ENCODE measurements at places on chromosomes 6 and 20.
A peak's percentile ranks its signal among the peaks of the same experiment; 100 is the strongest.

DNA sequence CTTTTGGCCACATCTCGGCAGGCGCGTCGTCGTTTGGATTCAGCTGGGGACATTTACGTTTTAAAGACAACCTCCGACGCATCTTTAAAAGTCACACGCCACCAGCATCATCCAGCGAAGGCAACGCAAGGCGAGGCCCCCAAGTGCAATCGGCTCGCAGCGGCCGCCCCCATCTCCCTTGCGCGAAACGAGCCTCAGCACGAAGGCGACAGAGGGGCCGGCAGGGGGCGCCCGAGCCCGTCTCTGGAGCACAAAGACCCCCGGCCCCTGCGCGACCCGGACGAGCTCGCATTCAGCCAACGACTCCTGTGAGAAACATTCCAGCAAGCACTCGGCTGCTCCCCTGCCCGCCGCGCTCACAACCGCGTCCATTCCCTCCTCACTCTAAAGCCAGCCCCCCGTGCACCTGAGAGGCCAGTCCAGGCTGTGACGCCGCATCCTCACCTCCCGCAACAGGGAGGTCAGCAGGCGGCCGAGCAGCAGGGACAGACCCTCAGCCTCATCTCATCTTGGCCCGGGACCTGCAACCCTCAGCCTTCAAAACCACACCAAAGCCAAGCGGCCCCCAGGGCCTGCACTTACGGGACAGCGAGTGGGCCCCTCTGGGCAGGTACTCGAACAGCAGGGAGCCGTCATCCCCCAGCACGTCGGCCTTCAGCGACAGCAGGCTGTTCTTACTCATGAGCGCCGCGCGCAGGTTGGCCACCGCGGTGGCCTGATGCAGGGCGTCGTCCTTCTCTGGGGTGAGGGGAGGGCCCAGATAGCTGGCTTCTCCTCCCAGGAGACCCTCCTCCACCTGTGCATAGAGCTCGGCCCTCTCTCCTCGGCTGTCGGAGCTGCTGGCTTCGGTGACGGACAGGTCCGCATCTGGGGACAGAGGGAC lies 35.8 kb downstream of the SLC2A4RG start:
- DNase-seq, result peak; percentile 33

DNA sequence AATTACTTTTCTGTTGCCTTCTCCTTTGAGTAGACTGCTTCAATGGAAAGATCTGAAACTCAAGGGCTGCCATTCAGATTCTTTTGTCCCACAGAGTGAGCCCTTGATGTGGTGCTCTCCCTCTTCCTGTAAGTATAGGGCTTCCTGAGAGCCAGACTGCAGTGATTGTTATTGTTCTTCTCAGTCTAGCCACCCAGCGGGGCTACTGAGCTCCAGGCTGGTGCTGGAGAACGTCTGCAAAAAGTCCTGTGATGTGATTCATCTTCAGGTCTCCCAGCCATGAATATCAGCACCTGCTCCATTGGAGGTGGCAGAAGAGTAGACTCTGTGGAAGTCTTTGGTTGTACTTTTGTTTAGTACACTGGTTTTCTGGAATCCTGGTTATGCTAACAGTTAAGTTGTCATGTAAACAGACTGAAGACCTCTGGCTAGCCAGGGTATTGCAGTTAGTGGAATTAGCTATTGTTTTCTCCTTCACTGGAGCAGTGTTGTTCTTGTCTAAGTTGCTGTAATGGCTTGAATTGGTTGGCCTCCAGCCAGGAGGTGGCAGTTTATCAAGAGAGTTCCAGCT lies 240.9 kb downstream of the COL12A1 start:
- DNase-seq, result no peak

- no peak for DNase-seq
Measured at GRCh38 chr6:8865451-8865850, 430.1 kb upstream of the SLC35B3 start.

DNA sequence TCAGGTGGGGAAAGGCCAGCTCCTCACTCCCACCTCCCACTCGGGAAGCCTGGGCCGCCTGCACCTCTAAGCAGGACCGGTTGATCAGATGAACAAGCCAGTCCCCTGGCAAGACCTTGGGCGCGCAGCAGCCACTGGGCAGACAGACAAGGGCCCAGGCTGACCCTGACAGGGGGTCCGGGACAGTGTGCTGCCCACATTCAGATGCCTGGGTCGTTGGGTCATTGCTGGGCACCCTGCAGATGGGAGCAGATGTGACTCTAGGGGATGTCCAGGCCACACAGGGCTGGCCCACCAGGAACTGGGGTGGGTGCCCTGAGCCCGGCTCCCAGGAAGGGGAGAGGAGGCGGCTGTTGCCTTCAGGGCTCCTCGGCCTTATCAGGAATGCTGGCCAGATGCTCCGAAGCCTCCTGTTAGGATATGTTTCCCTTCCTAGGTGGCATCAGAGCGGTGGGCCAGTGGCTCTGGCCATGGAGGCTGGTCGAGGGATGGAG lies 17.3 kb upstream of the FRMD1 start:
- DNase-seq, result no peak

DNA sequence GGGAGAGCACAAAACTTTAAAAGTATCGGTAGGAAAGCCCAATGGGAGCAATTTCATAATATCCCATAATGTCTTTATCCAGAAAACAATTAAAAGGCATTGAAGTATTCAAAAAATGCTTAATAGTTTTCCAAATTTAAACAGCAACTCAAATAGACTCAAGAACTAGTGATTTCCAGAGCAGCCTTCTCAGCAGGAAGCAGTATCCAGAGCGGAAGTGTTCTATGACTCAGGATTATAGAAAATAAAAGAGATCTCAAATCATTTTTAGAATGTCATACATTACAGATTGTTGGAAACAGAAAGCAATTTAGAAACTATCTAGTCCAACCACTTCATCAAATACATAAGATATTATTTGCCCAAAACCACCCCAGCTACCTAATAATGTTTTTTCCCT lies 79.3 kb downstream of the COL12A1 start:
- no peak for DNase-seq

DNA sequence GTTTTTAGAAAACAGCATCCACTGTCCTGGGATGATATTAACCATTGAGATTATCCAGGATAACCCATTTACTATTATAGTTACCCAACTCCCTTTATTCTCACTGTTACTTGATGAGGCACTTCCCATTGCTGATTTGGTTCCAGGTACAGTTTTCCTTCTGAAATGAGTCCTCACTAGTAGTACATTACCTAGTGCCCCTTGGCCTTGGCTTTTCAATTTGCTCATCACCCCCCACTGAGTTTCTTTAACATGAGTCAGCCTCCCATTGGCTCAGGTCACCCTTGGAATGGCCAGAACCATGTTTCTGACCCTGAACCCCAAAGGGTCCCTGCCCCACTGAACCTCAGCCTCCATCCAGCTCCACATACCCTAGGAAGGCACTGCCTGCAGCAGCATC lies 28.4 kb downstream of the MDGA1 start:
- no peak for DNase-seq

DNA sequence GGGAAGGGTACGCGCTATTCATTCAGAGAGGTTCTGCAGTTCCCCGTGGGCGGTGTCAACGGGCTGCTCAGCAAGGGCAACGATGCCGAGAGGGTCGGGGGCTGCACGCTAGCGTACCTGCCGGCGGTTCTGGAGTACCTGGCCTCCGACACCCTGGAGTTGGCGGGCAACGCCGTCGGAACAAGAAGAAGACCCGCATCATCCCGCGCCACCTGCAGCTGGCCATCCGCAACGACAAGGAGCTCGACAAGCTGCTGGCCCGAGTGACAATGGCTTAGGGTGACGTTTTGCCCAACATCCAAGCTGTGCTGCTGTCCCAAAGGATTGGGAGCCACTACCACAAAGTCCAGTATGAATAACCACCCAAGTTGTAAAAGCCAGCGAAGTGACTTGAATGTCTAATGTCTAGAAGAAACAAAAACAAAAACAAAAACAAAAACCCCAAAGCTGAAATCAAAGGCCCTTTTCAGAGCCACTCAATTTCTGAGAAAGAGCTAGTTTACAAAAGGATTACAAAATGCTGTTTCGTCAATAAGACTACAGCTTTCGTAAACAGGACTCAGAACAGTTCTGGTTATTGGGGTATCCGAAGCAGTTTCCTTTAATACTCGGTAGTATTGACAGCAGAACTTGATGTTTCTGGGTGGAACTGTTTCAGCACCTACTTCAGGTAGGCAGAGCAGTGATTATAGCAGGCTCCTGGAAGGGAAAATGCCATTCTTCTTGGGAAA lies 21.9 kb upstream of the SLC17A4 start:
- no peak for DNase-seq

DNA sequence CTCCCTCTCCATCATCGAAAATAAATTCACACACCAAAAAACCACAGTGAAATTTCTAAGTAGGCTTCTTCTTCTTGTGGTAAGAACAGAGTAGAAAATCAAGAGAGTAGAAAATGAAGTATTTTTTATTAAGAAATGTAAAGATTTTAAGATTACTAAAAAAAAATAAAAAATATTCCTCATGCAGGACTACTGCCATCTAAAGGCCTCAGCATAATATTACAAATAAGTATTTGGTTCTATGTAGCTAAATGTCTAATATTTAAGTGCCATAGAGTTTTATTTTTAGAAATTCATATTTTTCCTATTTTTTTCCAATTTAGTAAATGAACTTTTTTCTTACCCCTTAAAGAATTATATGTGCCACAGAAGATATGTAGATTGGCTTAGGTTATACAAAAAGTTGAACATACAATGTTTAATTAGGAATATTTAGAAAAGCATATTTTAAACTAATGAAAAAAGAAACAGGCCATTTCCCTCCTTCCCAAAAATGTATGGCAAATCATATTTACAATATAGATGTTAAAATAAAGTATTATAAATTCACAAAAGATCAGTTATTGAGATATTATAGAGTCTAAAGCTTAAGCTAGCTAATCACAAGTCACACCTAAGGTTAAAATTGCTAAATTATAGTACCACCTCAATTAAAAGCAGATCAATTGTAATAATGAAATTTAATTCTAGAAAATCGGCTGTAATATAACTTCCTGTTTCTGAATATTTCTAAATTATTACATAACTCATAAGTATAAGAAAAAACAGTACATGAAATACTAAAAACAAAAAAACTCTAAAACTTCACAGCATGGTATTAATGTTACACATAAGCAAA lies 3.5 kb upstream of the NT5DC1 start:
- DNase-seq, result peak; percentile 9

GRCh38 chr6:101832371-101832770 lies 438.9 kb downstream of the GRIK2 start:
- DNase-seq, result no peak

DNA sequence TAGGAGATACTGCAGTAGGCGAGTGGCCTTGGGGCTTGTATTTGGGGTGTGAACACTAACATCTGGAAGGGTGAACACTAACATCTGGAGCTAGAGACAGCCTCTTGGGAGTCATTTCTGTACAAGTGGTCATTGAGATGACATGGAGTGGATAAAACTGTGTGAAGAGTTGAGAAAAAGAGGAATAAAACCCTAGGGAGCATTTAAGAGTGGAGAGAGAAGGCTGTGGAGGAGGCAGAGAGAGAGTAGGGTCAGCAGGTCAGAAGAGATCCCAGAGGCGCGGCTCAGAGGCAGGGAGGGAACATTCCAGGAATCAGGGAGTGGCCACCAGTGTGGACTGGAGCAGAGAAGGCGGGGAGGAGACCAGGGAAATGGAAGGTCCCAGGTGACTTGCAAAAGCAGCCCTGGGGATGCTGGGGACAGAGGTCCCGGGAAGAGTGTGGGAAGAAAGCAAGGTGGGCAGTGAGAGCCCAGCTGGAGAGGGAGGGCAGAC lies 202.0 kb upstream of the RNF24 start:
- DNase-seq, result no peak

DNA sequence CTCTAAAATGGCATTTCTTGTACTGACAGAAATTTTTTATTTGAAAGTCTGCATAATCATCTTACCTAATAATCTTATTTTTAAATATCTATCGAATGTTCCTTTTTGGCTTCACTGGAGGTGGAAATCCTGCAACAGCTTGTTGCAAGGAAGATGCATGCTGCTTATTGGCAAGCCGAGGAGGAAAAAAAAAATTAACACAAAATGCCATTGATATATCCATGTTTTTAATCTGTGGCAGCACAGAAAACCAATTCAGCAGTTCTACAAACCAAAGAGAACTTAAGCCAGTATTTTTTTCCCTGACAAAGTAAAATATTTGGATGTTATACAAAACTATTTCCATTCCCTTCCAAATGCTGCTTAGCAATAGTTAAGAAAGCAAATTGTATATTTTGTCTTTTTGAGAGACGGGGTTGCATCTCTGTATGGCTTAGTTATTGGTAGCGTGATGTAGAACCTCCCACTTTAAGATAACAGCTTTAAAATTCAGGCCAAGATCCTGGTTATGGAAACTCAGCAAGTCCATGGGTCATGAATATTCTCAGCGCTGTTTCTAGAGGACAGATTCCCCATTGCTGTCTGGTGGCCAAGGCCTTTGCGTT lies 231.4 kb downstream of the TMEM242 start:
- no peak for DNase-seq

- no peak for DNase-seq
Measured at GRCh38 chr20:45419188-45420091, 3.5 kb downstream of the PIGT start.

- DNase-seq, result no peak
Measured at GRCh38 chr6:159594750-159595117, 98.3 kb downstream of the SOD2 start.

DNA sequence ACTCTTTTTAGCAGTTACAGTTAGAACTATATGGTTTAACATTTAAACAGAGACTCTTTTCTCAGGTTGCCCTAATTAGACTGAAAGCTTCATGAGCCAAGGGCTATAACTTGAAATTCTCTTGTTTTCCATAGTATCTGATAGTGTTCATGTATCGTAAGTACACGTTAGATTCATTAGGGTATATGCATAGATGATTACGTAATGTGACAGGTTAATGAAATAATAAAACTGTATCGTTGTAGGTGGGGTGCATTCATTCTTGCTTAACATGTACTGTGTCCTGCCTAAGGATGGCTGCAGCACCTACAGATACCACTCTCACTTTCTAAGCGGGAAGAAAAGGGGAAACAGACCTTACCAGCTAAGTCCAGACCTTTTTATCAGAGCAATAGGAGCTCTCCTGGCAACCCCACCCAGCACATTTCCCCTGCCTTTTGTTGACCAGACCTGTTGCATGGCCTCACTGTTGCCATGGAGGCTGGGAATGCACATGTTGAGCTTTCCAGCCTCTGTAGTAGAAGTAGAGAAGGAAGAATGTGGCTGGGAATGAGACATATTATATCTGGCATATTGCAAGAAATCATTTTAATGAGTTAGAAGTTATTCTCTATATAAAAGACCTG lies 83.0 kb downstream of the MAP3K4 start:
- no peak for DNase-seq

GRCh38 chr6:53246924-53247323 lies 98.3 kb upstream of the GCM1 start:
- DNase-seq, result no peak

DNA sequence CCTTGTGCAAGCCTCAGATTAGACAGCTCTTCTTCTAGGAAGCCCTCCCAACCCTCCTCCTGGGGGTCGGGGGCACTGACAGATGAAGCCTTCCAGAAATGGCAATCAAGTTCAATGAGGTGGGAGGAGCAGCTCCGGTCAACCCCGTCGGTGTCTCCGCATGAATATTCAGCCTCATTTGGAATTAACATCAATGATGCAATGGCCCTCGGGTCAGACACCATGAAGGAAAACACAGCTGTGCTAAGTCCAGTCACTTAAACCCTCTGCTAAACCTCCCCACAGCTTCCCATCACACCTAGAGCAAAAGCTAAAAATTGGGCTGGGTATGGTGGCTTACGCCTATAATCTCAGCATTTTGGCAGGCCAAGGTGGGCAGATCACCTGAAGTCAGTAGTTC lies 36.5 kb downstream of the ZNF217 start:
- no peak for DNase-seq

GRCh38 chr6:29861521-29862255 lies 34.1 kb downstream of the HLA-G start:
- no peak for DNase-seq

- DNase-seq, result no peak
Measured at GRCh38 chr6:79818471-79818870, 128.9 kb downstream of the ELOVL4 start.

- DNase-seq, result no peak
Measured at GRCh38 chr6:63716169-63716568, 80.6 kb downstream of the PHF3 start.
